ENCODE measurements at places on chromosomes 2 and 18.

DNA sequence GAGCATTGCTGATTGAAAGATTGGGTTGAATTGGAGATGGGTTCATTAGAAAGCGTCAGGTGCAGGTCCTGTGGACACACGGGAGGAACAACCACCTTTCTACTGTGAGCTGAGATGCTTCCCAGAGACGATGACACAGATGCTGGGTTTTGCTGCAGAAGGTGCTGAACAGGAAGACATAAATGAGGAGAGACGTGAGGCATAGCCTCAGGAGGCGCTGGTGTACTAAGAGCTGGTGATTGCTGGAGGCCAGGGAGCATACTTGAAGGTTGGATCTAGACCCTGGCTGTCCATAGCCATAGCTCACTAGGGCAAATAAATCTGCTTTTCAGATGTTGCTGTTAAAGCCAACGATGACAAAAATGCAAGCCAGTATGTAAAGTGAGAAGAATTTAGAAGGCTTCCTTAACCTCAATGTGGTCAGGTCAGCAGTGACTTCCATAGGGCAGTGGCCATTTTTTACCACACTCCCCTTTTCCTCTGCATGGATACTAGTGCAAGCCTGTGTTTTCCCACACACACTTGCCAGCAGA lies 153.7 kb downstream of the SOX11 start:
- no peak for DNase-seq

GRCh38 chr2:107712857-107713256 lies 113.8 kb upstream of the RGPD4 start:
- no peak for DNase-seq

DNA sequence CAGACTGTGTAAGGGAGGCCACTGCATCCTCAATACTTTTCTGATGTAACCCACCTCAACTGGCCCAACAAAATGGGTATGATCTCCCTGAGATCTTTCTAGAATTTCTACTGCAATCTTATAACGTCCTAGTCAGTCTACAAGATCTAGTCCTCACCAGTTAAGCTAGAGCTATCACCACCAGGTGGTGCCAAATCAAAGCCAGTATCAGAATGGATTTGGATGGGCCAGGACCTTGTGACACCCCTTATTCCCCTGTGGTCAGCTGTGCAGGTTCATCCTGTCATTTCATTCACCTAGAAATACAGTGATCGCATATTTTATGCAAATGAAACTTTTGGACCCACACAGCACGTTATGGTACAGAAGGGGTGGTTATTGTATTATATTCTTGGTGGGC lies 90.3 kb downstream of the OLA1 start:
- no peak for DNase-seq

- no peak for DNase-seq
Observed at GRCh38 chr2:204205082-204205481, 268.5 kb downstream of the ICOS start.

GRCh38 chr2:102313950-102314349 lies 2.6 kb downstream of the IL1RL1 start:
- DNase-seq: no peak

DNA sequence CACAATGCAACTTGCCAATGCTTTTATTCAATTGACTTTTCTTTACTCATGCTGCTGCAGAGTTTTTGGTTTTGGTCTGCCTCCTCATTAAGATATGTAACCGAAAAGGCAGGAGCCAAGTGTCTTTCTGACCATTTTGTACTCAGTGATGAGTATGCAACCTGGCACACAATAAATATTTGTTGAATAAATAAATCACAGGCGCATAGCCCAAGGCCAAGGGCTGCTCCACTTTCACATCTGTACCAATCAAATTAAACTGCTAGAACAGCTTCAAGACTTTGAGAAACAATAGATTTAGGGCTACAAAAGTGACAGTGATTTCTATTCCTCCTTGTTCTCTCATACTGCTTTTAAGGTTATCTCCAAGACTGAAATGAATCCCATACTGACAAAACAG lies 828.2 kb downstream of the RNF144A start:
- DNase-seq: no peak

DNA sequence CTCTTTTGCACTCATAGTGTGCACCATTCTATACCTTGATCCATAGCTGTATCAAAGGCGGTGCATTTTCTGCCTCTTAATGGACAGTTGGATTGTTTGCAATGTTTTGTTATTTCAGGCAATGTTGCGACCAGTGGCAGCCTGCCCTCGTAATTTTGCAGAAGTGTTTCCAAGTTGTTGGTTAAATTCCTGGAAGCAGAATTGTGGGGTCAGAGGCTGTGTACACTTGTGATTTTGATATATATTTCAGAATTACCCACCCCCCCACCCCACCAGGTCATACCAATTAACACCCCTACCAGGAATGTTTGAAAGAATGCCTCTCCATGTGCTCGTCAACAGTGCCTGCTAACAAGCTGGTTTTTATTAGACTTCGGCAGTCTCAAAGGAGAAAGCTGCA lies 32.4 kb upstream of the IL1R1 start:
- no peak for DNase-seq

- no peak for DNase-seq
Observed at GRCh38 chr18:23856466-23857163, 157.9 kb upstream of the TTC39C start.

- DNase-seq: no peak
Observed at GRCh38 chr2:39094717-39095363, 26.0 kb downstream of the SOS1 start.

GRCh38 chr2:62724886-62725711 lies 19.6 kb downstream of the EHBP1 start:
- DNase-seq: no peak

DNA sequence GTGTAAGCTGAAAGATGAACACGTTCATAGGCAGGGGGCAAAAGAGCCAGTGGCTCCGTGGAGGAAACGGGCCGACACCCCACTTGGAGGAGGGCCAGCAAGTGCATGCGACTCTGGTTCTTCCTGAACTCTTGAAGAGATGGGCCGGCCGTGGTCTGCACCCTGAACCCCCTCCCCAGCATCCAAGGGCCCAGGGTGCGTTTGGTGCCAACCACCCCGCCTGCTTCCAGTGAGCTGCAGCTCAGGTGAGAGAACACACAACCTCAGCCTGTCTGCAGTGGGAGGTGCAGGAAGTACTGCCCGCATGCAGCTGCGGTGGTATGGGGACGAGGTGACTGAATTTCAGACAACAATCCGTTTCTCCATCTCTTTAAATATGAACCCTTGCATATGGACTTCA lies 58.9 kb downstream of the ADNP2 start:
- no peak for DNase-seq

GRCh38 chr18:43563780-43564179 lies 286.5 kb upstream of the SYT4 start:
- no peak for DNase-seq

DNA sequence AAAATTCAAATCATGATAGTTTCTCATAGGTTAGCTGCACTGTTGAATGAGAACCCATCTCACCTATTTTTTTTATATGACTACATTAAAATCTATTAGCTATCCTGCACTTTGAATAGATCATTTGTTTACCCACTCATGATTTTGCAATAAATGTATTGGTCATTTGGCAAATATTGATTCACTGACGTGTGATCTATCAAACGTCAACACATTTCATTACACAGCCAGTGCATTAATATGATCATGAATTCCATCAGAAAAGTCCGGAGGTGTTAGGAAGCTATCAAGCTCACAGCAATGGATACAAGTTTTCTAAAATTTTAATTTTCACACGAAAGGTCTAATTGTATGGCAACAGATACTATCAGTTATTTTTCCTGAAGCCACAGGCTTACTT lies 128.2 kb upstream of the ID2 start:
- no peak for DNase-seq

DNA sequence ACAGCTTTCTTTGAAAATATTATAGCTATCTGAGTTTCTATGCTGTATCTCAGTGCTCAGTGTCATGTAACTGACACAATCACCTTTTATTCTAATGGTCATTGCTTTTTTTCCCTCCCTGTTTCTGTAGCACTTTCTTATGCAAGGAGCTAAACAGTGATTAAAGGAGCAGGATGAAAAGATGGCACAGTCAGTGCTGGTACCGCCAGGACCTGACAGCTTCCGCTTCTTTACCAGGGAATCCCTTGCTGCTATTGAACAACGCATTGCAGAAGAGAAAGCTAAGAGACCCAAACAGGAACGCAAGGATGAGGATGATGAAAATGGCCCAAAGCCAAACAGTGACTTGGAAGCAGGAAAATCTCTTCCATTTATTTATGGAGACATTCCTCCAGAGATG lies 56.4 kb downstream of the SCN2A start:
- no peak for DNase-seq

DNA sequence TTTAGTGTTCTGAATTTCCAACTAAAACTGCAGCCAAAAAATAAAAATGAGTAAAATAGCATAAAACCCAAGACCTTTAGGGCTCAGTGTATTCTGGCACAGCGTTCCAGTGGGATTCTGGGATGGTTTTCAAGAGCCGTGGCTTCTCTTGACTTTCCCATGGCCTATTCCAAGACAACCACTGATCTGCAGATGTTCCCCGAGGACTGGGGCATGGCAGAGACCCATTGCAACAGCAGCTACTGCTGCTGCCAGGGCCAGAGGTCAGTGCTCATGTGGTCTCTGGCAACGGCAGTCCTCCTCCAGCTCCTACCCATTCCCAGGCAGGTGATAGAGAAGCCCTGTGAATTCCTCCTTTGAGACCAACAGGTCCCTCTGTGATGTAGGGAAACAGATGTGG lies 26.8 kb downstream of the TNP1 start:
- DNase-seq: no peak

DNA sequence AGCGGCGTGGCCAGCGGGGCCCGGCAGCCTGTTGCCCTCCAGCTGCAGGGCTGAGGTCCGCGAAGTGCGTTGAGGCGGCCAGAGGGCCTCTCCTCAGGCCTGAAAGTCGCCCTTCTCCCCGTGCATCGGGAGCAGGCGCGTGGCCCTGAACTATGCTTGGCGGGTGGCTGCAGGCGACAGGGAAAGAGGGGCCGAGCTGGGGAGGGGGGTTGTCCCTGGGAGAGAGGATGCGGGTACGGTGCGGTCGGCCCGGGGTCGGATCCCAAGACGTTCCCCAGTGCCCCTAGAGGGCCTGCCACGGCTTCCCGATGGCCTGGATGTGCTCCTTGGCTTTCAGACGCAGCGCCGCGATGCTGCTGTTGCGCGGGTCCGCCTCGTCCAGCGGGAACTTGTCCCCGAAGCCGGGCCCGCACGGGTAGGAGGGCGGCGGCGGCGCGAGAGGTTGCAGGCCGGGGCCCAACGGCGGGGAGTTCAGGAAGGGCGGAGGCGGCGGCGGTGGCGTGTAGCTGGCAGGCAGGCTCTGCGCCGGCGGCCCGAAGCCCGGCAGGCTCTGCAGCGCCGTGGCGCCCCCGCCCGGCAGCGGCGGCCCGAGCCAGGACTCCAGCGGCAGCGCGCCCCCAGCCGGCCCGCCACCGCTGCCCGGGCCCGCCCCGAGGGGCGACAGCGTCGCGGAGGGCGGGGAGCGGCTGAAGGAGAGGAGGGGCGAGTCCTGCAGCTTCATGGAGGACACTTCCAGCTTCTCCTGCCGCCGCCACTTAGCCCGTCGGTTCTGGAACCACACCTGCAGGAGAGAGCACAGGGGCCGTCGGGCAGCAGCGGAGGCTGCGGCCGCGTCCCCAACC lies 4.3 kb downstream of the RAX start:
- DNase-seq: no peak

Measured in activated CD8-positive, alpha-beta memory T cell treated with anti-CD3 and anti-CD28 coated beads for 4 hours (primary cell).